ENCODE measurements at places on chromosomes 2 and 18.

GRCh38 chr18:46293742-46294181, 189.6 kb downstream of the HAUS1 start:
- no peak for DNase-seq

- no peak for DNase-seq
Observed at GRCh38 chr2:67374949-67375348, 22.2 kb upstream of the ETAA1 start.

- no peak for DNase-seq
Observed at GRCh38 chr2:43276266-43276941, 50.0 kb upstream of the ZFP36L2 start.

GRCh38 chr18:8951491-8951890, 151.0 kb upstream of the NDUFV2 start:
- DNase-seq: no peak

- no peak for DNase-seq
Observed at GRCh38 chr2:239526666-239527415, 126.0 kb upstream of the HDAC4 start.

DNA sequence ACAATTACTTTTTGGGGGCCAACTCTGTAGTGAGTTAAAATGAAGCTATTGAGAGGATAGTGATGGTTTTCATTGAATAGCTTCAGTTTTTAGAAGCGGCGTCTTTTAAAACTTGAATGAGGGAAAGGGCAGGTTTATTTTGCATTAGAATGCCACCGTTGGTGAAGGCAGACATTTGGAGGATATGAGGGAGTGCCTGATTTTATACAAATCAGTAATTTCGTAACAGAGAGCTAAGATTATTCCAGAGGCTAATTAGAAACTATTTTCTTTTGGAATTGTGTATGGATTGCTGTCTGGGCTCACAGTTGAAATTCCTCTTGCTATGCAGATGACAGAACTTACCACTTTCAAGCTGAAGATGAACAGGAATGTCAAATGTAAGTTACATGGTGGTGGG, 67.6 kb downstream of the ITGB1BP1 start:
- no peak for DNase-seq

- no peak for DNase-seq
Observed at GRCh38 chr2:22784566-22784965, 600.4 kb upstream of the KLHL29 start.

GRCh38 chr2:233408366-233409285, 54.3 kb downstream of the DGKD start:
- no peak for DNase-seq

- no peak for DNase-seq
Observed at GRCh38 chr2:86123328-86123925, 17.4 kb downstream of the PTCD3 start.

- no peak for DNase-seq
Observed at GRCh38 chr2:195486520-195486919, 170.5 kb upstream of the SLC39A10 start.

DNA sequence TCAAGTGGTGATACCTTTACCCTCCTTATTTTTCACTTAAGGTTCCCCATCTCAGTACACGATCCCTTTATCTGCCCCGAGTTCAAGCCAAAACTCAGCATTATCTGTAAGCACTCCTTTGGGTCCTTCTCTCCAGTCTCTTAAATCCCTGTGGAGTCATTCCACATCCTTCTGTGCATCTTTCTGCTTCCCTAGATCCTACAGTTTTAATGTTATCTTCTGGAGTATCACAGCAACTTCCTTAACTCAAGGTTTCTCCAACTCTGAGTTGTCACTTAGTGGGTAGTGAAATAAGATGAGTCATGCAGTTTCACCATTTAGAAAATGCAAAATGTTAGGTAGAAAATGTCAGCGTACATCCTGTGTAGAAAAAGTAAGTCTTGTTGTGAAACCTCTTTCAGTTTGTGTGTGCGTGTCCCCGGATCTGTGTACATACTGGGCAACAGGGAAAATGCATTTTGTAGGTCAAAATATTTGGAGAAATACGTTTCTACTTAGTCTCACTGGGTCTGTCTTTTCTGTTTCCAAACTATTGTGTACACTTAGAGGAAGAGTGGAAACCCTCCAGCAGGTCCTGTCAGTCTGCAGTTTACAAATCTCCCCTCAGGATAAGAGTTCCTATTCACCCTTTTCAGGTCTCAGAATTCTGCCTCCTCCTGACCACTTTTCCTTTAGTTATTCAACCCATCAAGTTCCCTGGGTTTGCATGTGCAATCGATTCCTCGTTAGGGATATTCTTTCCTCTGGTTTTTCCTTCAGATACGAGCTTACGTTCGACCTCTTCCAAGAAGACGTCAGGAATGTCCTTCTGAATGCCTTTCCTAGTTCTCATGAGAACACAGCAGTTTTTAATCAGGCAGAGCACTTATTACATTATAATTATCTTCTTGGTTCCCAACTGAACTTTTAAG, 154.8 kb downstream of the TGIF1 start:
- no peak for DNase-seq

DNA sequence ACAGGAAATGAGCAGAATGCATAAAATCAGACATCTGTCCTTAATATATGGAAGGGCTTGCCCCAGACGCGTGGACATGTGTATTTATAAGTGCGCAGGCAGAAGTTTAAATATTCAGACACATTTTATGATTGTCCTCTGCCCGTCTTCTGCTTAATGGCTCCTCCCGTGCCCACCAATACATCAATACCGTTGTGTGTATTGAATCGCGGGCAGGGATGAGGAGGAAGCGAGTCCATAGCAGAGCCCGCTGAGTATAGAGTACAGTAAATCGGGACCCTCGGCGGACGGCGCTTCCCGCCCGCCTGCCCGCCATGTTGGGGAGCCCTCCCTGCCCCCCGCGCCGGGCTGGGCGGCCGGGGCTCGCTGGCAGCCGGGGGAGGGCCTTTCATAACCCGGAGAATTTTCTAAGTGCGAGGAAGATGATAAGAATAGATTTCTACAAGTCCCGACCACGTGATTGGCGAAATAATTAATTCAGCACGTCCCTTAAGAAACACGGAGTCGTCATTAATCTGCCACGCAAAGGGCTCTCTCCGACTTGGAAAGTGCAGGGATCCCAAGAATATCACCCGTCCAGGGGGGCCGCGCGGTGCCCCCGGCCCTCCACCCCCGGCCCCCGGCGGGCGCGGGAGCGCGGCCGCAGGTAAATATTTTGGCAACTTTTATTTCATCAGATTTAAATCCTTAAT, at the start of gene HOXD3:
HOXD3 (plus strand) TSS at position 501 of the 692 bp plus-strand sequence. CDS start 11,808 bp downstream, outside the sequence.
- DNase-seq: no peak

- no peak for DNase-seq
Observed at GRCh38 chr2:23241121-23241520, 143.9 kb upstream of the KLHL29 start.

- no peak for DNase-seq
Observed at GRCh38 chr2:206482123-206482522, 38.8 kb downstream of the ADAM23 start.

GRCh38 chr2:168392797-168393196, 63.3 kb upstream of the CERS6 start:
- no peak for DNase-seq

- no peak for DNase-seq
Observed at GRCh38 chr2:74927621-74928020, 30.8 kb upstream of the POLE4 start.

DNA sequence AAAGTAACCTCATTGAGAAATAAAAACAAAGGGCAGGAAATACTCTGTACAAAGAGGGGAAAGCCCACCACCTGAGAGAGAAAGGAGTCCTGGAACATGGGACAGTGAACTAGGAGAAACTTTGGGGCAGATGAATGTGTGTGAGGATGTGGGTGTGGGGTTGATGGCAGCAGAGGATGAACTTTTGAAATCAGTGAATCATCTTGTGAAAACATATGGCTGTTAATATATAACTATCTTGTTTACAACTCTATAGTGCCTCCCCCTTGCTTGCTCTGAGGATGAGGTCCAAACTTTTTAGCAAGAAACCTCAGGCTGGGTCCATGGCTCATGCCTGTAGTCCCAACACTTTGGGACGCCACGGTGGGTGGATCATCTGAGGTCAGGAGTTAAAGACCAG, 171.8 kb upstream of the LHCGR start:
- no peak for DNase-seq

- no peak for DNase-seq
Observed at GRCh38 chr18:78670778-78671391, 308.7 kb upstream of the SALL3 start.

GRCh38 chr2:170524828-170525565, 190.1 kb upstream of the SP5 start:
- no peak for DNase-seq

- no peak for DNase-seq
Observed at GRCh38 chr2:21748501-21748900, 624.7 kb downstream of the TDRD15 start.

GRCh38 chr2:184452907-184453306, 145.4 kb upstream of the ZNF804A start:
- no peak for DNase-seq

DNA sequence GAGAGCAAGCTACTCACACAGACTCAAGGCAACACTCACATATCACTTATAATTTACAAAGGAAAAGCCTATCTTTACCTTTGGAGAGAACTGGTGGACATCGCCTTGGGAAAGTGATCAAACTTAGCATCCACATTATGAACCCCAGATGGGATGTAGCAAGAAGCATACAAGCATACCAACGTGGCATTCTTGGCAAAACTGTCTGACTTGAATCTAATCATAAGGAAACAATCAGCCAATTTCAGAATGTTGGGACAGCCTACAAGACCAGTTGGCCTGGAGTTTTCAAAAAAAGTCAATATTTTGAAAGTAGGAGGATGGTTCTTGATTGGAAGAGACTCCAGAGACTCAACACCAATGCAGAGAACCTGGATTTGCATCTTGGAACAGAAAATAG, 79.1 kb upstream of the PMAIP1 start:
- DNase-seq: no peak

DNA sequence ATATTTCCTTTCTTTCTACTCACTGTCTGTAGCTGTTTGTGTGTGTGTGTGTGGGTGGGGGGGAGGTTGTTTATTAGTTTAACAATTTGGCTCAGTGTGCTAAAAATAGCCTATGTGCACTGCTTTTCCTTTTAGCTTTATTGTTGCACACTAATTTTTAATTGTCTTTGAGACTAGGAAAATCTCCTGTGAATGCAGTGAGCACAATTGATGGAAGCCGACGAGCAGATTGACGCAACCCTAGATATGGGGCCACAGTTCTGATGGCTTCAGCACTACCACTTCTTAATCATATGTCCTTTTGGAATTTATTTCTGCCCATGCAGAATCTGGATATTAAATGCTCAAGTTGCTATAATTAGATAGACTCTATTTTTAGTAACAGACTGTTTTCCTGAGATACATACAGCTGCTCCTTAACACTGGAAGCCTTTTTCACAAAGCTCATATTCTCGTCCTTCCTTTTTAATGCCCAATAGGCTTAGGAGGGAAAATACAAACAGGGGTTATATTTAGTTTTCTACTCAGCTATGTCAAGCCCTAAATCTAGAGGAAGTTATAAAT, 109.1 kb downstream of the IRS1 start:
- no peak for DNase-seq

GRCh38 chr2:47373747-47374146, 29.2 kb upstream of the MSH2 start:
- no peak for DNase-seq

All from stimulated activated CD8-positive, alpha-beta memory T cell treated with anti-CD3 and anti-CD28 coated beads, Interleukin-7, amount 100 ng/mL, for 1 hour (primary cell).